ENCODE measurements at places on chromosomes 4 and X. TPM values are rescaled to one million over a fixed set of nuclear protein-coding genes. Genes with fewer than 3 reads are reported as not detected.

The RHOXF2B gene
- polyA plus RNA-seq, result not detected

The MAGEA9B gene
- not detected for polyA plus RNA-seq

The NAP1L5 gene
- 12.2 TPM for polyA plus RNA-seq

The HGFAC gene
- polyA plus RNA-seq, result 0.51 TPM

The MUC7 gene
- polyA plus RNA-seq, result 0.36 TPM

The PPP1R3F gene
- polyA plus RNA-seq, result 8.1 TPM

- DNase-seq, result no peak
Measured at GRCh38 chrX:145609951-145610511, 207.6 kb upstream of the SLITRK2 start.

DNA sequence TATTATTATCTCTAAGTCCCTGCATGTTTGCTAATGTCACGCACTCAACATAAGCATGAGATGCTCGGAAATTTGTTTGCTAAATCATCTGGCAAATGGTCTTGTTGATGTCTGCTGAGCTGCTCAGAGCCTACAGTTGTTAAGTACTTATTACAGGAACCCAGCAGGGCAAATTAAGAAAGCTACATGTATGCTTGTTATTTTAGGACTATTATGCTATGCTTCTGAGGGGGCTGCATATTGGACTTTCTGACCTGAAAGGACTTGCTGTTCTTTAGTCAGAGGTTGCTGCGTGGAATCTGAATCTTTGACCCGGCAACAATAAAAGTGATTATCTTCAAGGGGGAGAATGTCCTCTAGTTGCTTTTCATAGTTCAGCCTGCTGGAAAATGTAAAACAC lies 36.3 kb upstream of the TENM3 start:
- DNase-seq, result peak; percentile 31

- no peak for DNase-seq
Measured at GRCh38 chrX:112759966-112760365, 80.2 kb upstream of the LHFPL1 start.

GRCh38 chrX:71622576-71623450 lies 4.5 kb upstream of the CXCR3 start:
- peak; percentile 95 for DNase-seq

DNA sequence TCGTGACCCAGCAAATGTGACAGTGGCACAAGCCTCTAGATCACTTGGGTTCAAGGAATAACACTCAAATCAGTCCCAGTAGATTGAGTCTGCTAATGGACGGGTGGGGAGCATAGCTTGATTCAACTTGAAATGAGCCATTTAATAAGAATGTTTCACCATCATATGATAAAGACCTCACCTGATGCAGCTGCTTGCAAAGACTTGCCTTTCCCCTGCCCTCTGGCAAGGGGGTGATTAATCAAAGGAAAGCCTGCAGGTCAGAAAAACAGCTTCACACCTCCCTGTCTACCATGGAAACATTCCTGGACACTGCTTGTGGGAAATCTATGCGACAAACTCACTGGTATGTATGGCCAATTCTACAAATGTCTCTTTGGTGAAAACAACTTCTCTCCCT lies 54.5 kb downstream of the CD99L2 start:
- no peak for DNase-seq

GRCh38 chr4:126221717-126222340 lies 907.1 kb downstream of the FAT4 start:
- peak; percentile 43 for DNase-seq

- peak; percentile 98 for DNase-seq
Measured at GRCh38 chrX:48897625-48898306, at the start of the genes PQBP1 and TIMM17B. Gene PQBP1, plus strand, starts transcription at chrX:48897930. Its CDS starts 580 bp downstream, at chrX:48898510. Gene TIMM17B, minus strand, starts transcription at chrX:48897768. Its CDS starts 19 bp downstream, at chrX:48897749.

Measured in muscle of leg (tissue), 16 donors.